Stimulated activated CD8-positive, alpha-beta memory T cell treated with anti-CD3 and anti-CD28 coated beads, Interleukin-4, amount 100 ng/mL, for 4 hours (primary cell): ENCODE measurements at places on chromosomes 2 and 18.

GRCh38 chr18:13556502-13556901 is 169.9 kb downstream of the FAM210A start:
- no peak for DNase-seq

DNA sequence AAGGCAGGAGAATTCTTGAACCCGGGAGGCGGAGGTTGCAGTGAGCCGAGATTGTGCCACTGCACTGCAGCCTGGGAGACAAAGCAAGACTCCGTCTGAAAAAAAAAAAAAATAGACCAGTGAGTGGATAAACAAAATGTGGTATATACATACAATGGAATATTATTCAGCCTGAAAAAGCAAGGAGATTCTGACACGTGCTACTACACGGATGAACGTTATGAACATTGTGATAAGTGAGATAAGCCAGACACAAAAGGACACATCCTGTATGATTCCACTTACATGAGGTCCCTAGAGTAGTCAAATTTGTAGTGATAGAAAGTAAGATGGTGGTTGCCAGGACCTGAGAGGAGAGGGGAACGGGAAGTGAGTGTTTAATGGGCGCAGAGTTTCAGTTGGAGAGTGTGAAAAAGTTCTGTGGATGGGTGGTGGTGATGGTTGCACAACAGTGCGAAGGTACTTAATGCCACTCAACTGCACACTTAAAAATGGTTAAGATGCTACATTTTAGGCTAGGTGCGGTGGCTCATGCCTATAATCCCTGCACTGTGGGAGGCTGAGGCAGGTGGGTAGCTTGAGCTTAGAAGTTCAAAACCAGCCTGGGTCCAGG is 38.3 kb downstream of the NIFK start:
- DNase-seq, result no peak

GRCh38 chr2:209624192-209624938 is 147.3 kb upstream of the UNC80 start:
- no peak for DNase-seq

GRCh38 chr2:227124811-227125210 is 39.2 kb downstream of the COL4A4 start:
- DNase-seq, result no peak

DNA sequence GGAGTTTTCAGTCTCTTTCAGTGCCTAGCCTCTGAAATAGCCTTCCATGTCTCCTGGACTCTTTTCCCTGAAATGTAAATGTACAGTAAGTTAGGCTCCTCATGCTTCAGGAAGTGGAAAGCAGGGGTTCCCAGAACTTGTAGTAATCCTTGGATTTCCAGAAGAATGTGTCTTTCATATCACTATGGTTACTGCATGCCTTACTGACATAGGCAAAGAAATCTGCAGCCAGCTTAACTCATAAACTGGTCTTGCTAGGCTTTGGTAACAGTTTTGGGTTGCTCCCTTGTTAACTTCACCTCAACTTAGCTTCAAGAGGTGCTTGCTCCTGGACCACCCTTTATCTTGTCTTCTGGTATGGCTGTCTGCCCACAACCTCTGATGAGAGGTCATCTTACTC is 686.8 kb upstream of the DDX18 start:
- DNase-seq, result no peak

GRCh38 chr2:162968306-162968705 is 129.7 kb upstream of the KCNH7 start:
- no peak for DNase-seq

DNA sequence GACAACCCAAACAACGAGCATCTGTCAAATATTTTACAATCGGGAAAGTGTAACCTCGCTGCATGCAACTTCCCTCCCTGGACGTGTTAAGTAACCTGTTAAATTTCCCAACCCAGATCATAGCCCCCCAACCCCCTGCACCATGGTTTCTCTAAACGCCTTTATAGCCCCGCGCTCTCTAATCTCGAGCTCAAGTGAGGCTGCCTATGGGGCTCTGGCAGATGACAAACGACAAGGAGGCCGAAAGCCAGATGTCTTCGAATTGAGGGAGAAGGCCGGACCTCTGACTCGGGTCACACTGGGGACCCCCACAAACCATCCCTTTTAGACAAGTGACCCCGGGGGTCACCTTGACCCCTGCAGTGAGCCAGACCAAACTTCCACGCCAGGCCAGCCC is 526 bp downstream of the COX7A2L start:
- no peak for DNase-seq

DNA sequence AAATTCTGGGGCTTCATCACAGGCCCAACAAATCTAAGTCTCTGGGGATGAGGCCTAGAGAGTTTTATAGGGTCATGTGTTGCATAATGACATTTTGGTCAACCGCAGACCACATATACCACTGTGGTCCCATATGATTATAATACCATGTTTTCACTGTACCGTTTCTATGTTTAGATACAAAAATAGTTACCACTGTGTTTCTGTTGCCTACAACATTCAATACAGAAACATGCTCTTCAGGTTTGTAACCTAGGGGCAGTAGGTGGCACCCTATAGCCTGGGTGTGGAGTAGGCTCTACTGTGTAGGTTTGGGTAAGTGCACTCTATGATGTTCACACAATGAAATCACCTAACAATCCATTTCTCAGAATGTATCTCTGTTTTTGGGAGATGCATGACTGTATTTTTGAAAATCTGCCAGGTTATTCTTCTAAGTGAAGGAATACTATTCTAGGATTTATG is 485.2 kb downstream of the PTPRM start:
- DNase-seq, result no peak
